H9 (cell line): ENCODE measurements at places on chromosomes 11 and 22.

GRCh38 chr22:41857155-41857859, 24.4 kb downstream of the SREBF2 start:
- DNase-seq: peak; percentile 73

DNA sequence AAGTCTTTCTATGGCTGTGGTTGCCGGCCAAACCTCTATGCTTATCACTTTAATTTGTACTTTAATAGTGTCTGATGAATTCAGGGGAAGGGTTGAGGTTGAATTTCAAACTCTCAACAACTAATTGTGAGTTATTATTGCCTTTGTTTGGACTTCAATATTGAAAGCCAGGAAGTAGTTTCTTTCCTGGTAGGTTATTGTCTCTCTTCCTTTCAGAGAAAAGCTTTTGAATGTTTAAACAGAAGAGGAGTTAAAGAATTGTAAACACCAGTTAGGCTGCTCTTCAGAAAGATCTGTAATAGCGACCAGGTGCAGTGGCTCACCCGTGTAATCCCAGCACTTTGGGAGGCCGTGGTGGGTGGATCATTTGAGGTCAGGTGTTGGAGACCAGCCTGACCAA, 22.2 kb downstream of the NNMT start:
- DNase-seq: no peak

DNA sequence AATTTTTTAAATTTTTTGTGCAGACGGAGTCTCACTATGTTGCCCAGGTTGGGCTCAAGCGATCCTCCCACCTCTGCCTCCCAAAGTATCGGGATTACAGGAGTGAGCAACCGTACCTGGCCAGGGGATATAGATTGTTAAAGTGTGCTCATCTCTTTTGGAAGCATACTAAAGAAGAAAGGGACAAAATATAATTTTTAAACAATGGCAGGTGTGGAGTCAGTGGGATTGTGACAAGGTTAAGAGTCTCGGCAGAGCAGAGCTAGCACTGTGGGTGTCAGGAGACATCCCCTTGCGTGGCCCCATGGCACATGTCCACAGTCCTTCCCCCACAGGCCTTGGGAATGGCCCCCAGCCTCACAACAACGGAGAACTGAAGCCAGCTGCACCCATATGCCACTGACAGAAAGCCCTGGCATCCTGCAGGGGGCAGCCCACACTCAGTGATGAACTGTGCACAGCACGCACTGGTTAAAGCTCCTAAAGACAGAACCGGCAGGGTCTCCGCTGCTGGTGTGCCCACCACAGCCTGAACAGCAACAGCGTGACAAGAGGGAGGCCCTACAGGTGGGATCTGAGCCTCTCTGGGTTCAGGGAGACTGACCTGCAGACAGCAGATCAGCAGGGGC, 29.9 kb downstream of the SERPIND1 start:
- DNase-seq: peak; percentile 56

- DNase-seq: peak; percentile 84
Observed at GRCh38 chr11:67640021-67640757, 626 bp upstream of the TBX10 start.

GRCh38 chr11:29095821-29096220, 921.0 kb downstream of the KCNA4 start:
- no peak for DNase-seq

DNA sequence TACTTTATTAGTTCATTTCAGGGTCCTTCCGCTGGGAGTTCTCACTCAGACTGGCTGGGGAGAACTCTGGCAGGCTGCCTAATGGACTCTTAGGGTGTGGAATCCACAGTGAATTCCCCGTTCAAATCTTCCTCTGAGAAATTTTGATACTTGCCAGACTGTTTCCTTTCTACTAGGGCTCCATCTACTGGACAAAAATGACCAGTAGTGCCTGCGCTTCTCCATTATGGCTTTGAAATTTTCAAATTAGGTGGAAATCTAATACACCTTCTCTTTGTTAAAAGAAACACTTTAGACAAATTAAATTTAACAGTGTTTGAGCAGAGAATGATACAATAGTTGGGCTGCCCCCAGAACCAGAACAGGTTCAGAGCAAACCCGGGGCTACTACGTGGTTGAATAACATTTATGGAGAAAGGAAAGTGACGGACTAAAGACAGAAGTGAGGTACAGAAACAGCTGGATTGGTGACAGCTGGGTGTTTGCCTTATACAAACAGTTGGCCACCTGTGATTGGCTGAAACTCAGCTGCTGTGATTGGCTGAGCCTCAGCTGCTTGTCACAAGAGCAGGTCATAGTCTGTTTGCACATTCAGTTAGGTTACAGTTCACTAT, 52.9 kb upstream of the FDX1 start:
- peak; percentile 44 for DNase-seq

GRCh38 chr11:65538915-65539743, 14.2 kb downstream of the SCYL1 start:
- peak; percentile 71 for DNase-seq

- no peak for DNase-seq
Observed at GRCh38 chr11:10233581-10233980, 60.4 kb downstream of the SBF2 start.

DNA sequence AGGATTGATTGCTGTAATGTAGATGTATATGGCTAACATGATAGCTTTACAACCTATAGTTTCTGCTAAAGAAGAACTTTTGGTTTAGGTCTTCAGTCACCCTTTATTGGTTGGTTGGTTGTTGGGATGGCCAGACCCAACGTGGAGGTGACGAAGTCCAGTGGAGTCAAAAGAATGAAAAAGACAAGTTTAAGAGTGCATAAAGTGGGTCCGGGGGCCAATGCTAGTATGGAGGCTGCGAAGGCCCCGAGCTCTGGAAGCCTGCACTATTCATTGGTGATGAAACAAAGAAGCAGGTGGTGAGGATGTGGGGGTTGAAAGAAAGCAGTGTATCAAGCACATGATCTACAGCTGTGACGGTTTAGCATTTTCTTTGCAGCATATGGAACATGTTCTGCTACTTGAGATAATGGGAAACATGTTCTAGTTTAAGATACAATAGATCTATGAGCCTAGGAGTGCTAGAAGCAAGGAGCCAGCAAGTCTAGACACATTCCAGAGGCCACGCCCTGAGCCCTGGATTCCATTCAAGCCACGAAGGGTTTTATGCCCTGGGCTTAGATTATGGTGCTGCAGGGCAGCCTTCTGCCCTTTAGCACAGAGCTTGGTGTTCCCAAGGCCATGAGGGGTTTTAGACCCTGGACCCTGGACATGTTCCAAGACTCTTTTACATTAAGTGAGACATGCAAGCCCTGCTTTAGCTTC, 6.3 kb downstream of the TCP11L1 start:
- no peak for DNase-seq

DNA sequence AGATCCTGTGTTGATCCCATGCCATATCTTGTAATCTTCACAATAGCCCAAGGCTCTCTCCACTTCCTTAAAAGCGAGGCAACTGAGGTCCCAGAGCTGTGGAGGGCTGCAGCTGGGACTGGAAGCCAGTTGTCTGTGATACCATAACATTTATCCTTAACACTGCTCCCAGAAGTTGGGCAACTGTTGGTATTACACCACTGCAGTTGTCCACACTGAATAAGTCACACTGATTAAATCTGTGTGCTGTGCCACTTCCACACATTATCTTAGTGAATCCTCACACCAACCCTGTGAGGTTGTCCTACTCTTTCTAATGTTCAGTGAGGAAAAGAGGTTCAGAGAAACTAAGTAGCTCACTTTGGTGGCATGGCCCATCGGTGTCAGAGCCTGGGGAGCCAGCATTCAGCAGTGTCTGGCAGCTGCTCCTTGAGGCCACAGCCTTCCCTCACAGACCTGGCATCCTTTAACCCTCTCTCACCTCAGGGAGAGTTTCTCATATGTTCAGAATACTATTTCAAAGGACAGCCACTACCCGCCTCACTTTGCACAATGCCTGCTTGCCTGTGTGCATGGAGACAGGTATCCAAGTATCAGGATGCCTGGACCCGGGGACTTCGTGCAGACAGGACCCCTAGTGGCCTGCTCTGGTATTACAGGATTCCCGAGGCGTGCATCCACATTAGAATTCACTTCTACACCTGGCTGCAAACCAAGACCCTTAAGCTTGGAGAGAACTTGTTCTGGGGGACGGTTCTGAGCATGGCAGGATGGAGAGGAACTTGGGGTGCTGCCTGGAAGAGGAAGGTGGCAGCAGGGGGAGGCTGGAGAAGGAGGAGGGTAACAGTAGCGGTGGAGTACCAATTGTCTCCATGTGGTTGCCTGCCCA, 221.9 kb upstream of the TBCEL start:
- DNase-seq: peak; percentile 78

GRCh38 chr22:37905534-37906363, at the start of gene MICALL1:
Gene MICALL1 (plus strand): TSS chr22:37906297. CDS start chr22:37906423, 126 bp downstream.
- peak; percentile 59 for DNase-seq

- no peak for DNase-seq
Observed at GRCh38 chr11:42528911-42529310, 782.9 kb upstream of the API5 start.

GRCh38 chr11:125603207-125603606, 10.6 kb downstream of the STT3A start:
- DNase-seq: no peak

- no peak for DNase-seq
Observed at GRCh38 chr22:38700270-38700788, 414 bp downstream of the JOSD1 start.

GRCh38 chr22:40729284-40729683, 50.0 kb downstream of the MCHR1 start:
- DNase-seq: no peak

GRCh38 chr11:45580399-45580798, 85.0 kb downstream of the CHST1 start:
- DNase-seq: no peak

GRCh38 chr11:66126064-66126463, 56.0 kb downstream of the PACS1 start:
- no peak for DNase-seq

DNA sequence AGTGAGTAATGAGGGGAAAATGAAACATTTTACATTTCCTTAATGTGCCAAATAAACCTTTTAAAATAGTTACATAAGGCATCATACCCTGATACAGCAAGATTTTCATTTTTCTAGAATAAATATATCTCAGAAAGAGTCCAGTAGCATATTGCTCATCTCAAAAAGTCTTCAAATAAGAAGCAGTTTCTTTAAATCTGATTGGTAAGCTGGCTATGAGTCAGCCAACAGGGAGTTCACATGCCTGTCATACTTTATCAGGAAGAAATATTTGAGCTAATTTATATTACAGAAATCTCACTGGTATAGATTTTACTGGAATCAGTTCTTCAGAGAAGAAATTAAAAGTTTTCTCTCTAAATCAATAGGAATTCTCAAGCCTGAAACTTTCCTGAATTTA, 258.1 kb downstream of the C11orf87 start:
- DNase-seq: no peak

DNA sequence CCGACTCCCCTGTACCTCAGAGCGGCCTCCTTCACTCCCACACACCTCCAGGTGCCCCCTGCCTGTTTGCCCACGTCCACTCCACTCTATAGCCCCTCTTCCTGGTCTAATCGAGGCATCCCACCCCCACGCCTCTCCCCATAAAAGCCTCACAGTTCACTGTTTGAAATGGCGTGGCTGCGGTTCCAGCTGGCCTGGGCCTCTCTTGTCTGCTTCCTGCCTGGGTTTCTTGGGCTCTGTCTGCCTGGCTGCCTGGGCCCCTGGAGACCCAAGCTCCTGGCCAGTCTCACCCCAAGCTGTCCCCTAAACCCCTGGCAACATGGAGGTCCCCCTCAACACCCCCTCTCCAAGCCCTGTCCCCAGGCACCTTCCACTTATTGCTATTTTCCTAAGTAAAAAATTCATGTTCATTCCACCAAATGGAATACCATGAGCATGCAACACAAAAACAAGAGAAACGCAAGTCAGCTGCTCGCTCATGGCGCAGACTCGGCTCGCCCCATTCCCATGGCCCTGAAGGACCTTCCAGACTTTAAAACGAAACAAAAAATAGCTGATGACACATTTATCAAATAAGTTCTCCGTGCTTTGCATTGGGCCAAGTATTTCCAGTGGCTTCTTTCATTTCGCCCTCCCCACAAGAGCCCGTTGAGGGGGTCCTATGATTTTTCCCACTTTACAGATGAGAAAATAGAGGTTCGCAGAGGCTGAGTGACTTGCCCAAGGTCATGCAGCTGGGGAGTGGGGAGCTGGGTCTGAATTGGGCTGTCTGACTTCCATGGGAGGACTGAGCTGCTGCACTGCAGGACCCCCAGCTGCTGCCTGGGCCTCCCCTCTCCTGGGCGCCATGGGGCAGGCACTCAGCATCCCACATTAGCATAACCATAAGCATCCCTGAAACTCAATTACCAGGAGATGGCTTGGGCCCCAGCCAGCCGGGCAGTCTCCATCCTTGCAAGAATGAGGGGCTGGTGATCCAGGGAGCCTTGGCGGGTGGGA, 11.7 kb upstream of the FLRT1 start:
- DNase-seq: peak; percentile 70

DNA sequence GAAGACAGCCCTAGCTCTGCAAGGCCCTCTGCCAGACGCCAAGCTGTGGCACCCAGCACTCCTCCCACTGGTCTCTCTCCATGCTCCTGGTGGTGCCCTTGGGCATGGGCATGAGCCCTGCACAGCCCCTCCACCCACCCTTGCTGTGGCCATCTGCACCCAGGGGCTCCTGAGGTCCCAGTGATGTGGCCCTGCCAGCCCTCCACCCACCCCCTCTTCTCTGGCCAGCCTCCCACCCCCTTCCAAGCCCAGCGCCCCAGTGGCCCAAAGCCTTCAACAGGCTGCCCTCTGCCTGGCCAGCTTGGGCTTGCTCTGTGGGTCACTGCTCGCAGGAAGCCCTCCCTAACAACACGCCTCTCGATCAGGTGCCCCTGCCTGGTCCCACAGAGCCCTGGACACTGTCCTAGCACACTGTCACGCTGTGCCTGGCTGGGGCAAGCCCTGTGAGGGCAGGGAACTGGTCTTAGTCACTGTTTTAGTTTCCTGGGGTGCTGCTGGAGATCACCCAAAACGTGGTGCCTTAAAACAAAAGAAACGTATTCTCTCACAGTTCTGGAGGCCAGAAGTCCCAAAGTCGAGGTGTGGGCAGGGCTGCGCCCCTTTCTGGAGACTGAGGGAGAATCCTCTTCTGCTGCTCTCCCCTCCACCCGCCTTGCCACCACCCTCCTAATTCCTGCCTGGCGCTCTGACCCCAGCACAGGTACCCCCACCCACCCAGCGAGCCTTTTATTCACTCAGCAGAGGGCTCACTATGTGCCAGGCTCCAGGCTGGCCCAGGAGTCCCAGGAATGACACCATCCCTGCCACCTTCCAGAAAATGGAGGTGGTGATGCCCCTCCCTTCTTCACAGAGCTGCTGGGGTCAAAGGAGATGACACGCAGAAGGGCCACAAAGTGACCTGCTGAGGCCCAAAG, 14.7 kb downstream of the SULT4A1 start:
- peak; percentile 24 for DNase-seq

GRCh38 chr22:27989758-27990450, 70.8 kb upstream of the PITPNB start:
- peak; percentile 24 for DNase-seq

- no peak for DNase-seq
Observed at GRCh38 chr22:37848587-37849088, 581 bp upstream of the EIF3L start.

DNA sequence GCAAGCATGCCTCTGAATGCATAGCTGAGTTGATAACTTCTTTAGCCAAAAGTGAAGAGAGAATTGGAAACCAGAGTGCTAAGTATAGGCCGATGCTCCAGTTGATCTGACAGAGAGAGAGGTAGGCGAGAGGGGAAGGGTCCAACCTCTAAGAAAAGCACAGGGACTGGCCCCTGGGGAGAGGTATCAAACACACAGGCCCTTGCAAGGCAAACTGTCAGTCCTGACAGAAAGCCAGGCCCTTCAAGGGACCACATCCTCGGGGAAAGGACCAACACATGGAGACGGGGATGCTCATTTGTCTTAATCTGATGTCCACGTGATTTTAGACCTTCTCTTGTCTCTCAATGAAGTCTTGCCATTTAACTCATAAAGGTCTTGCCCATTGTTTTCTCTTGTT, 43.9 kb upstream of the SPATA19 start:
- DNase-seq: no peak

- peak; percentile 20 for DNase-seq
Observed at GRCh38 chr22:21070690-21071615, 25.2 kb downstream of the LRRC74B start.
